CD4-positive, alpha-beta T cell treated with Interleukin-6 for 4 hours (primary cell): ENCODE measurements at places on chromosomes 16 and 17.

DNA sequence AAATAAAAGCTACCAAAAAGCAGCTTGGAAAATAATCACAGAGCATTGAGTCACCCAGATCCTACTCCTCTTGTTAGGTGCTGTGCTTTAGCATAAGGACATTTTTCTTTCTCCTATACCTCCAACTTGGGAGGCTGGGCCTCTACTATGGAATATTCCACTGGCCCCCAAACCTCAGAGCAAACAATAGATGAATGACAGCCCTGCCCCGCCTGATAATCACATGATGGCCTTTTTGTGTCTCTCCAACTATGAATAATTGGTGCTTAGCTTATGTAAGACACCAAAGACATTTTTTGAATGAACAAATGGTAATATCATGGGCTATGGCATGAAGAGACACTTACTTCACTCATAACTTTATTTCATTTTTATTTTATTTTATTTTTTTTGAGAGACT, 250.2 kb downstream of the GRIN2A start:
- DNase-seq = no peak

DNA sequence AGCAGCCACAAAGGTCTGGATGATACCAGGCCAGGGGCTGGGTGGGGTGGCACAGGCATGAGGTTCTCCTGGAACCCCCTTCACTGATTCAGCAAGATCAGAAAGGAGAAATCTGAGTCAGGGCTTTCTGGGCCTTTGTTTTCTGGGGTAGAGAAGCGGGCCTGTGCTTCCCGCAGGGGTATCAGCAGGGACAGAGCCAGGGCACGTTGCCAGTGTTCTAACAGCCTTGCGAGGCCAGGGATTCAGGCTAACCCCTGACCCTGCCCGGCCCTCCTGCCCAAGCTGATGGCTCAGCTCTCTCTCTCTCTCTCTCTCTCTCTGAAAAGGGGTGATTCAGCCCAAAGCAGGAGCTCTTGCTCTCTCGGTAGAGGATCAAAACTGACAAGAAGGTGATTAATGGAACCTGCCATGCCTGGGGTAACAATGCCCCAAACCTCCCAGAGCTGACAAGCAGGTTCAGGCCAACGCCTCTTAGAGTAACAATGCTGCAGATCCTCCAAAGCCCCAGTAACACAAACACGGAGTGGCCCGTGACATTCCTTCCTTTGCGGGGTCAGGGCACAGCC, 2.0 kb upstream of the KRT13 start:
- no peak for DNase-seq

DNA sequence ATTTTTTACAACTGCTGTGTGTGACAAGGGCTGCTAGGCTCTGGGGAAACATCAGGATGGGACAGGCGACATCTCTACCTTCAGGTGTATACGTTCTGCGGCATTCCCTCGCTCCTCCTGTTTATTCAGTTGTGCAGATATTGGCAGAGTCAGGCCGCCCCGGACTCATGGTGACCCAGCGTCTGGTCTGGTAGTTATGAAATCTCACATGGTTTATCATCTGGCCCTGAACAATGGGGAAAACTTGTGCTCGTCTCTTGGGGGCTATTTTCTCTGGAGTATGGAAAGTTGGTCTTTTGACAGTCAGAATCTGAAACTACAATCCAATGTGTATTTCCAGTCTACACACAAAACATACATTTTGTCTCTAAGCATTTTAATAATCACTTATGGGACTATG, 3.3 kb downstream of the MARCHF10 start:
- DNase-seq = no peak

- DNase-seq = no peak
Measured at GRCh38 chr17:65270499-65271253, 133.5 kb downstream of the RGS9 start.

DNA sequence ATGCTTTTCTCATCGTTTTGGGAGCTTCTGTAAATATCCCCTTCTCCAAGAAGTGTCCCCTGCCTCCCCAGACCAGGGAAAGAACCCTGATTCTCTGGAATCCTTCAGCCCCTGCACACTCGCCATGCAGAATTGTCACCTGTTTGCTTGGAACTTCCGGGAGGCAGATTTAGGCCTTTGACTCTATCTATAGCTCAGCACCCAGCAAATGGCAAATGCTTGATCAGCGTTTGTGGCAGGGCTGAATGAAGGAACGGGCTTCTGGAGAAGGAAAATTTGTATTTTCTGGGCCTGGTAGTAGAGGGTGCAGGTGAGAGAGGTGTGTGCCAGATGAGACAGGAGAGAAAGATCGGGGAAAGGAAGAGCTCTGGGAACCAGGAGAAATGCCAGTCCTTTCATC, 18.3 kb upstream of the CACNG4 start:
- DNase-seq = no peak

DNA sequence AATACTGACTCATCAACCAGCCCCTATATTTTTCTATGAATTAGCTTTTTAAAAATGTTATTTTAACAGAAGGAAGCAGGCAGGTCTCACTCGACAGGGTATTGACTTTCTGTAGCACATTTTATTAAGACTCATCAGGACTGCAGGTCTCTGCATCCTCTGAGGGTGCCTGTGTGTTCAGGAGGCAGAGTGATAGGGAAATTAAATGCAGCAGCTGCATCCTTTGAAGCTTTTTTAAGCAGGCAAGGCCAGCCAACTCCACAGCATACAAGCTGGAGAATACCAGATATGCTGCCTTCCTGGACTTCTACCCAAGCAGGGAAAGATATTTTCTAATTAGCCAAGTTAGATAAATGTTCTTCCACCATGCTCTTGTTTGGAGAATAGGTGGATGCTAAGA, 124.9 kb downstream of the WSCD1 start:
- no peak for DNase-seq

DNA sequence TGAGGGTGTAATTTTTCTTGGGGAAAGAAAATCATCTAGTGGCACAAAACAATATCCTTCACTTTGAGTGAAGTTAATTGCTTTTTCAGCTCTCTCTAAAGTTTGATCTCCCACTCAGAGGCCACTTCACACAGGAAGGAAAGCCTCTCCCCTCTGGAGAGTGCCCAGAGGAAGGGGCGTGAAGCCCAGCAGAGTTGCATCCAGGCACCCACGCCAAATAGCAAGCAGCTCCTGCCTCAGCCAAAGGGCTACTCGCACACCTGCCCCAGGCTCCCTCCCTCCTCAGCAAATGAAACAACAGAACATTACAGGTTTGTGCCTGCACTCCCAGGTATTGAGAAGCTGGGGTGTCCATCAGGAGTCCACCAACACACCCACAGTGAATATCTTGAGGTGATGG, 183.0 kb upstream of the RPL38 start:
- DNase-seq = no peak

- DNase-seq = no peak
Measured at GRCh38 chr16:50815382-50815781, 73.5 kb downstream of the CYLD start.

- peak; percentile 98 for DNase-seq
Measured at GRCh38 chr17:40218740-40219593, at the start of gene WIPF2. Gene WIPF2, plus strand, starts transcription at chr17:40219304. Its CDS starts 37,156 bp downstream, at chr17:40256460.

- no peak for DNase-seq
Measured at GRCh38 chr16:4683255-4684057, 9.9 kb upstream of the NUDT16L1 start.

DNA sequence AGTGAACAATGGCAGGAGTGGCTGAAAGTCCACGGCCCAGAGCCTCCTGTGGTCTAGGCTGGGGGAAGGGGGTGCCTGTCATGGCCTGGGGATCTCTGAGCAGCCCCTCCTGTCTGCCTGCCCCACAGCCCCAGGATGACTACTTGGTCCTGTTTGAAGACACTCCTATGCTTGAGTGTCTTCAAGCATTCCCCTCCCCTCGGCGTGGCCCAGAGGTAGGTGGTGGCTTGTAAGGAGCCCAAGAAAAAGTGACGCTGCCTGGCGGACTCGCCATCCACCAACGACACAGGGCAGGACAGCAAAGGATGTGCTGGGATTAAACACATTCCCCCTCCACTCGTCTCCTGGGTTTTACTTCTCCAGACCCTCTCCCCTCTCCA, 5.7 kb downstream of the SULT1A1 start:
- DNase-seq = no peak

- no peak for DNase-seq
Measured at GRCh38 chr16:79932572-79932971, 332.0 kb upstream of the MAF start.

- DNase-seq = peak; percentile 55
Measured at GRCh38 chr17:47204722-47205418, 4.3 kb upstream of the MYL4 start.

- no peak for DNase-seq
Measured at GRCh38 chr16:5015887-5016286, 17.8 kb downstream of the NAGPA start.

- no peak for DNase-seq
Measured at GRCh38 chr16:83054283-83054682, 427.5 kb downstream of the CDH13 start.

- DNase-seq = no peak
Measured at GRCh38 chr16:72934636-72935403, 113.1 kb downstream of the ZFHX3 start.

DNA sequence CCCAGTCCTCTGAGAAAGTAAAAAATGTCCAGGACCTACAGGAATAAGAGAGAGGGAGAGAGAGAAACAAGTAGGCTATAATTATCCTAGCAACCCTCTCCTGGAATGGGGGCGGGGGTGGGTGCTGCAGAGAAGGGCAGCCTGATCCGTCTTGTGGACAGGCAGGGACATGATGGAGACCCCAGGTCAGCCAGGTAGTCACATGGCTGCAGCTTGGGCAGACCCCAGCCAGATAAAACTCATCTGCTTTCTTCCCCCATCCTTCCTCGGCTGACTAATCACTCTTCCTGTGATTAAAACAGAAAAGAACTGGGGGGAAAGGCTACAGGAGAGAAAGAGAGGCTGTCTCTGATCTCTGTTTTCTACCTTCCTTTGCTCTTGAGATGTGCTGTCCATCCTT, 32.6 kb downstream of the COPZ2 start:
- no peak for DNase-seq

DNA sequence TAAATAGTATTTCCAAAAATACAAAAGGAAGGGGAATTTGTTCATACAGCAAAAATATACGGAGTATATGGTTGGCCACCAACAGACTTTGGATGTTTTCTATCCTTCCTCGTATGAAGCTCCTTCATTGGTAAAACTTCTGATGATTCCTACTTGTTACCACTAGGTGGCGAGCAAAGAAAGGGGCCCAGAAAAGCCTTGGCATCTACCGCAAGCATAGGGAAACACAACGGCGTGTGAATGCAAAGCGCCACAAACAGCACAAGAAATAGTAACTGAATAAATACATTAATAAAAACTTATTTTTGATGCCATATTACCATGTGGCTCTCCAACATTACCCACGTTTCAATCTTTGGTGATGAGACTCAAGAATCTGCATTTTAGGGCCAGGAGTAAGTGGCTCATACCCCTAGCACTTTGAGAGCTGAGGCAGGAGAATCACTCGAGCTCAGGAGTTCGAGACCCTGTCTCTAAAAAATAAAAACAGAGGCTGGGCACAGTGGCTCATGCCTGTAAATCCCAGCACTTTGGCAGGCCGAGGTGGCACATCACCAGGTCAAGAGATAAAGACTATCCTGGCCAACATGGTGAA, 34.5 kb downstream of the YWHAE start:
- peak; percentile 64 for DNase-seq

DNA sequence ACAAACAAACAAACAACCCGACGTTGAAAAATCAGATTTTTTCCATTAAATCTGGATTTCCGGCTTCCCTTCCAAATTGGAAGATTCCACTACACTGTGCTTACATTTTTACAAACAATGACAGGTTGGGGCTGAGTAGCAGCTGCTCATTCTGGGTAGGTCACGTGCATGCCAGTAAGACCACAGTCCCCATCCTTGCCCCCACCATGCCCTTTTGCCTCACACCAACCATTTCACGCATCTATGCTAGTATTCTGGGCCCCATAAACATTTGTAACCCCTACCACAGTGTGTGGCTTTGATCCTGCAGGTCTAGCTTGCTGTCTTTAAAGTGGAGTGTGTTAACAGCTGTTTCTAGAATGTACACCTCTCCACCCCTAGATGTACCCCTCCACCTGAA, 366.1 kb downstream of the XYLT1 start:
- DNase-seq = no peak

DNA sequence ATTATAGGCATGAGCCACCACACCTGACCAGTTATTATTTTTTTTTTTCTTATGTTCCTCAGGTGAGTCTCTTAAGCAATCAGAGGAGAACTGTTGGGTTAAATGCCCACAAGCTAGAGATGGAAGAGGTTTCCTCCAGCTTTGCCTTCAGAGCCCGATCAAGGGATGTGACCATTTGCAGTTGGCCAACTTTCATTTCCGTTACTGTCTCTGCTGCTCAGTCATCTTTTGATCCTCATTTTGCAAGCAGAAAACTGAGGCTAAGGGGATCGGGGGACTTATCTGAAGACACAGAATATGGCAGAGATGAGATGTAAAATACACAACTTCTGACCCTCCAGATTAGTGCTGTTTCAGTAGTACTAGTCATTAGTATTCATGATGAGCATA, 188.8 kb downstream of the RAB11FIP4 start:
- no peak for DNase-seq

DNA sequence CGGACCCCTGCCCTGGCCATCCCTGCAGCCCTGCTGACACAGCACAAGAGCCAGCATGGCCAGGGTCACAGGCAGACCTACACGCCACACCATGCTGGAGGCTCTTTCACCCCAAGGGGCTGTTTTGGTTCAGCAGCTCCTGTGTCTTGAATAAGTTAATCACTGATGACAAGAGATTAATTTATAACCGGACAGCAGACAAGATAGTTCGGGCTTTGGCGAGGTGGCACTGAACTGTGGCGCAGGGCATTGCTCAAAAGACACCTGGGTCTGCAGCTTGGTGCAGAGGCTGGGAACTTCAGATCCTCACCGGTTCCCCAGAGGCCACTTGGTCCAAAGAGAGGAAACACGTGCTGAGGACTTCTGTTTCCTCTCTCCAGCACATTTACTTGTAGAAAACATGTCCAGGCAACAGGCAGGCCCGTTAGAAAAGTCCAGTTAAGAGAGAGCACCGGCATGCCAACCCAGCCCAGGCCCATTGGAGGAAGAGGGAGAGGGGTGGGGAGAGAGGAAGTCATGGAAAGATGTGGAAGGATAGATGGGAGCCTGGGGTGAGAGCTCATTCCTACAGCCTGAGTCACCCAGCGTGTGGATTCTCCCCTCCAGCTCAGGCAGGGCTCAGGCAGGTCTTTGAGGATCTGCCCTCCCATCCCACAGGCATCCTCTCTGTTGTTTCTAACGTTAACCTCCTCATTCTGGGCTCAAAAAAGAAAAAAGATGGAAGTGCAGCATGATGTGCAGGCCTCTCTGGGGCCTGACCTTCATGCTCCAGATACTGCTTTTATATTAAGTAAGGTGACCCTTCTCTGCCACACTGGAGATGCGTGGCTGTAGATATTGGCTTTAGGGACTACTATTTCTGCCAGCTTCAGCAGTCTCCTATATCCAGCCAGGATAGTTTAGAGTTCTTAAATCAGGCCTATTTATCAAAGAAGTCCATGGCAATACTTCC, 80.0 kb upstream of the HNF1B start:
- DNase-seq = no peak

GRCh38 chr16:27660507-27660906, 110.6 kb downstream of the KATNIP start:
- no peak for DNase-seq

GRCh38 chr16:57795431-57795878, 6.8 kb downstream of the KIFC3 start:
- peak; percentile 44 for DNase-seq
